OCI-M1 (cell line): ENCODE measurements at places on chromosomes 3 and 15.

- peak; percentile 24 for DNase-seq
These were observed 353.0 kb downstream of the ROBO1 start for GRCh38 chr3:79414806-79415205.

GRCh38 chr3:123333401-123333800 is 115.5 kb downstream of the ADCY5 start:
- DNase-seq, result no peak

DNA sequence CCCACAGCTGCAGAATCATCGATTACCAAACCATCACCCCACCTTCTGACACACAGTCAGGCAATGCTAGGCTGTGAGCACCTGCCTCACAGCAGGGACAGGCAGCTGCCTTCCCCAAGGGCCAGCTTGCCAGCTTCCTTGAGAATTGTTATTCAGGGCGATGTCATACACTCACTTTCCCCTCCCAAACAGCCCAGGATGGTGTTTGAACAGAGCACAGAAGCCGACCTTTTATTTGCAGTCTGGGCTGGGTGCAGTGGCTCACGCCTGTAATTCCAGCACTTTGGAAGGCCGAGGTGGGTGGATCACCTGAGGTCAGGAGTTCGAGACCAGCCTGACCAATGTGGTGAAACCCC is 84.5 kb upstream of the HERC1 start:
- DNase-seq, result no peak

GRCh38 chr3:78801926-78802561 is 965.8 kb downstream of the ROBO1 start:
- no peak for DNase-seq

DNA sequence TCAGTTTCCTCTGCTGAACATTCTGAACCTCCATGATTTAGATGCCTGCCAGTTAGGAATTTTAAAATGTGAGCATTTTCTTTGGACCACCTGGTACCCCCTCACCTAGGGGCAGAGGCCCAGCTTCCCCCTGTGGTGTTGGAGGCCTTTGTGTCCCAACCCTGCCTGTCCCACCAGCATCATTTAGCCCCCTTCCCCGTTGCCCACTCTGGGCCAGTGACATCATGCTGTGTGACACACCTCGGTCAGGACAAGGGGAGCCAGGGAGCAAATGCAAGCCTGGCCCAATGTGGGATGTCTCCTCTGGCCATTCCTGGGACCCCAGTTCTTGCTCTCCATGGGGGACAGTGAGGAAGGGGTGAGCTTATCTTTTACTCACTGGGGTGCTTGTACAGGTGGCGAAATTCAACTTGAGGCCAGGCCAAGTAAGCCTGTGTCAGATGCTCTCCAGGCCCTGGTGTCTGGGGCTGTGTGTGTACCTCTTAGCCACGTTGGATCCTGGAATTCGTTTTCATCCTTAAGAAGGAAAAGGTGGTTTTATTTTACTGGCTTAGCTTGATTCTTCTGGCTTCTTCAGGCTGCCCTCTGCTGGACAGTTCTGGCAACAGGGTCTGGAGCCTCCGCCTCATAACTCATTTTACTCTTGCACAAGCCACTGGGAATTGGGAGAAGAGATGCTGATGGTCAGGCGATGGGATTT is 49.7 kb upstream of the MYZAP start:
- DNase-seq, result peak; percentile 56

DNA sequence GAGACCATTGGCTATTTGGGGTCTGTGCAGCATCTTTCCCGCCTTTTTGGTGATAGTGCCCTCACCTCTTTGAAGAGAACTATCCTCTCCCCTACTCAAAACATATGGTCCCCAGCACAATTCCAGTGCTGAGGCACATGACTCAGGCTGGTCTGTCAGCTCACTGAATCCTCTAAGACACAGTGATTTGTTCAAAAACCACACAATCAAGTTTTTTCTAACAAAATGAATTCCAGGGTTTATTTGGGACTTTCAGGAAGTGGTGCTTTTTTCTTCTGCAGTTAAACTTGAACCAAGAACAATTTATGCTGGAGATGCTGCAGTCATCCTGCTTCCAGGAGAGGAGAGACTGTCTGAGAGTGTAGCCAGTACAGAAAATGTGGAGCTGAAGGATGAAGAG is 142.5 kb upstream of the LMCD1 start:
- DNase-seq, result peak; percentile 43

GRCh38 chr3:170027233-170028102 is 10.3 kb upstream of the GPR160 start:
- DNase-seq, result peak; percentile 42

DNA sequence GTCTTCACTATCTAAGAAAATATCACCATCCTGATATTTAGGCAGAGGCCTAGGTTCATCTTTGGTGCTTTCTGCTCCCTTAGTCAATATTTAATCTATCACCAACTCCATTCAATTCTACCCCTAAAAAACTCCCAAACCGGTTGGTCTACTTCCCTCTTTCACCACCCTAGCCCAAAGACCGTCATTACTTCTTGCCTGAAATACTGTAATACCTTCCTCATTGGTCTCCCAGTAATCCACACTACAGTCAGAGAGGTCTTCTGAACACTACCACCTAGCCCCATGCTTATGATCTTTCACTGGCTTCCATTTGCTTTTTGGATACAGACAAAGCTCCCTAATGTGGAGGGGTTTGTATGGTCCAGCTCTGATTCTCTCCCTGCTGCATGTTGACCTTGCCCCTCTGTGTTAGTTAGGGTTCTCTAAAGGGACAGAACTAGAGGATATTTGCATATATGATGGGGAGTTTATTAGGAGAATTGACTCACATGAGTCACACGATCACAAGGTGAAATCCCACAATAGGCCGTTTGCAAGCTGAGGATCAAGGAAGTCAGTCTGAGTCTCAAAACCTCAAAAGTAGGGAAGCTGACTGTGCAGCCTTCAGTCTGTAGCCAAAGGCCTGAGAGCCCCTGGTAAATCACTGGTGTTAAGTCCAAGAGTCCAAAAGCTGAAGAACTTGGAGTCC is 36.4 kb upstream of the ATP2C1 start:
- peak; percentile 42 for DNase-seq

DNA sequence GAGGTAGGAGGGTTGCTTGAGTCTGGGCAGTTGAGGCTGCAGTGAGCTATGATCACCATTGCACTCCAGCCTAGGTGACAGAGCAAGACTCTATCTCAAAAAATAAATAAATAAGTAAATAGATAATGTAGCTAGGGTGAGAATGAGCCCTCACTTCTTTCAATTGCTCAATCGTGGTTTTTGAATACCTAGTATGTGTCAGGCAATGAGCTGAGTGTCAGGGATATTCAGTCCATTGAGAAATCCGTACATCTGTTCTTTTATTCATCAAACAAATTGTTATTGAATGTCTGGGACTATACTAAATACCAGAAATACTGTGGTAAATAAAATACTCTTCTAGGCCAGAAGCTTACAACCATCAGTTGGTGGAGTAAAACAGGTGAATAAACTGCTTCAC is 6.2 kb upstream of the ZNF148 start:
- no peak for DNase-seq

DNA sequence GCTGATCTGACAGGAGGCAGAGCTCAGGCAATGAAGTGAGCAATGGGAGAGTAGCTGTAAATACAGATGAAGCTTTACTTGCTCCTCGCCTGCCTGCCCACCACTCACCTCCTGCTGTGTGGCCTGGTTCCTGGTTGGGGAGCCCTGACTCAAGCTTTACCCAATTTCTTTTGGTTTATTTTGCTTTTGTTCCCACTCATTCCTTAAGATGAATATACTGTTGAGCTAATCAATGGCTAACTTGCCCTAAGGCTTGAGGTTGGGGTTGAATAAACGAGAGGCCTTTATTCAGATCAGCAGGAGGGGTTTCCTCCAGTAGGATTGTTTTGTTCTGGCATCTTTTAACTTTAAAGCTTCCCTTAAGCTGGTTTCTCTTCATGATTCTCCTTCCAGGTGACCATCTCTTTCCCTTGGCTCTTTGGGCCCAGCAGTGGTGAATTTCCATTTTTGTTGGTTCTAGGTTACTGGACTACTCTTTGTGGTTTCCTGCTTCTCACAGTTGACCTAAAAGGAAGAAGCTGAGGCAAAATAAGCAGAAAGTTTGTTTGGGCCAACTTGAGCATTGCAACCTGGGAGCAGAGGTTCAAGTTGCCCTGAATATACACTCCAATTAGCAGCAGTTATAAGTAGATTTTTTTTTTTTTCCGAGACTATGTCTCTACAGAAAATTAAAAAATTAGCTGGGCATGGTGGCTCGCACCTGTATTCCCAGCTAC is 44.4 kb downstream of the STARD9 start:
- DNase-seq, result no peak

DNA sequence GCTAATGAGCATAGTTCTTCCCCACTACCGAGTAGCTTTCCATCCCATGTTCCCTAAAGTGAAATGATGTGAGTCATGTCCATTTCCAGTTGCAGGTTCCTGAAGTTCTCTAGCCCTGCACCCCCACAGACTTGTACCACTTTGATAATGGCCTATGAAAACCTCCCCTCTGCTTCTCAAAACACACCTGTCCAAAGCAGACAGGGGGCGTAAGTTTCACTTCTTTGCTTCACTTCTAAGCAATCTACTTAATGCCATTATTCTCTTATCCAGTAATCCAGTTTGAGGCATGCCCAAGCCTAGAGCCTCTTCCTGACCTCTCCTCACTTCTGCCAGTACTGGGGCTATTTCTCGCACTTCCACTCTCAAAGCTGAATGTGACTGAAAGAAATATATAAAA is 305.1 kb downstream of the IGSF11 start:
- DNase-seq, result no peak

GRCh38 chr3:69107841-69108240 is 14.6 kb downstream of the LMOD3 start:
- DNase-seq, result no peak

- DNase-seq, result no peak
These were observed 314.1 kb upstream of the LRRC3B start for GRCh38 chr3:26308454-26308853.

GRCh38 chr3:73389117-73389813 is 235.5 kb downstream of the PDZRN3 start:
- no peak for DNase-seq

- no peak for DNase-seq
These were observed 44.9 kb upstream of the CHRNB4 start for GRCh38 chr15:78685925-78686324.

DNA sequence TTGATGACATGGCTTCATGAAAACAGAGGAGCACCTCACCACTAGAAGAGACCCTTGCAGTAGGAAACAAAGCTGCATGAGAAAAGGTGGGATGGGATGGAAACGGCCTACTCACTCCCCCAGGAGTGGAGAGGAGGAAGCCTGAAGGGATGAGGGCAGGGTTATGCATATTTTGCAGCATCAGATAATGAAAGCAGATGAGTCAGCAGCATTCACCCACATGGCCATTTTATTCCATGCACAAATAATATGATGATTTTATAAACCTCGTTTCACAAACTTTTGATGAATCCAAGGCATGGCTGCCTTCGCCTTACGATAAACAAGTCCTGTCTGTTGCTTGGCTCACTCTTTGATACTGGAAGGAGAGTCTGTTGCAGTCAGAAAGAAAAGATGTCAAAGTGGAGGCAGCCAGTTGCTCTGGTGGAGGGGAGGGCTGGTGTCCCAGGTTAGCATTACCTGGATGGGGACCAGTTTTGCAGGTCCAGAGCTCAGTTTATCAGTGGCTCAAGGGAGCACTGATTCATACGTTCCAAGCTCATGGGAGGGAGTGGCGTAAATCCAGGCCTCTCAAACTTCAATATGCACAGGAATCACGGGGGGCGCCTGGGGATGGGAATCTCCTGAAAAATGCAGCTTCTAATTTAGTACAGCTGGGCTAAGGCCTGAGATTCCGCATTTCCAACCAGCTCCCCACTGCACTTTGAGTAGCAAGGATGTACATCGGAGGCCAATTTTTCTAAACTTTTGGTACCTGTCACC is 9.2 kb upstream of the EHD4 start:
- peak; percentile 4 for DNase-seq

- DNase-seq, result peak; percentile 29
These were observed 22.8 kb downstream of the STRIT1 start for GRCh38 chr3:155270485-155271342.

GRCh38 chr3:178741020-178741419 is 204.8 kb downstream of the KCNMB2 start:
- DNase-seq, result no peak

DNA sequence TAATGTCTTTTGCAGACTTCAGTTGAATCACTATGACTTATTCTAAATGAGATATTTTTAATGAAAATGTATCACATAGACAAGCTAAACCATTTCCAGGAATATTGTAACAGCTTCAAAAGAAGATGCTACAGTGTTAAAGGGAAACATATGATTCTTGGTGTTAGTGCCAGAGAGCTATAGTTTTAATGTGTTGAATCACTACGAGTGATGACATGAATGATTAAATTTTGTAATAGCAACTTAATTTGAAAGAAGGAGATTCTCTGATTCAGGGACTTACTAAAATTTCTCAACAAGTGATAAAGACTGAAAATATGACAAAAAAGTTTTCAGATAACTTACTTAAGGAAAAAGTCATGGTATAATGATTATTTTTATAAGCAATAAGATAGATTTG is 267.3 kb upstream of the SLITRK3 start:
- no peak for DNase-seq

DNA sequence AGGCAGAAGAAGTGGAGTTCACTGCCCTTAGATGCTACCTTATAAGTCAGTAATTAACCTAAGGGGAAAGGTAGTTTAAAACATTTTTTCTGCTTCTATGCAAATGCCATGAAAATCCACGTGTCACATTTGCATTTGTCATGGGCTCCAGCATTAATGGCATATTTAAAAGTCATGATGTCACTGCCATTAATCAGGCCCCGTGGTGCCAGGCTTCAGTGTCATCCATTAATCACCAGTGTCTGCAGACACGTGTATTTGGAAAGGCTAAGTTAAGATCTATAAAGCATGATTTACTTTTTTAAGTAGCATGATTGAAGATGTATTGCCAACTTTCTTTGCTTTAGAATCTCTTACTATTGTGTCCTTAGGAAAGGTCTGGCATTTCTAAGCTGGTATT is 857.8 kb downstream of the TUSC7 start:
- no peak for DNase-seq

GRCh38 chr3:101200461-101200860 is 119.9 kb downstream of the IMPG2 start:
- peak; percentile 91 for DNase-seq

GRCh38 chr3:17730318-17730967 is 12.0 kb downstream of the TBC1D5 start:
- DNase-seq, result peak; percentile 96

GRCh38 chr3:104631254-104631653 is 735.5 kb upstream of the ALCAM start:
- DNase-seq, result no peak
